ENCODE measurements at places on chromosomes 4 and X.

DNA sequence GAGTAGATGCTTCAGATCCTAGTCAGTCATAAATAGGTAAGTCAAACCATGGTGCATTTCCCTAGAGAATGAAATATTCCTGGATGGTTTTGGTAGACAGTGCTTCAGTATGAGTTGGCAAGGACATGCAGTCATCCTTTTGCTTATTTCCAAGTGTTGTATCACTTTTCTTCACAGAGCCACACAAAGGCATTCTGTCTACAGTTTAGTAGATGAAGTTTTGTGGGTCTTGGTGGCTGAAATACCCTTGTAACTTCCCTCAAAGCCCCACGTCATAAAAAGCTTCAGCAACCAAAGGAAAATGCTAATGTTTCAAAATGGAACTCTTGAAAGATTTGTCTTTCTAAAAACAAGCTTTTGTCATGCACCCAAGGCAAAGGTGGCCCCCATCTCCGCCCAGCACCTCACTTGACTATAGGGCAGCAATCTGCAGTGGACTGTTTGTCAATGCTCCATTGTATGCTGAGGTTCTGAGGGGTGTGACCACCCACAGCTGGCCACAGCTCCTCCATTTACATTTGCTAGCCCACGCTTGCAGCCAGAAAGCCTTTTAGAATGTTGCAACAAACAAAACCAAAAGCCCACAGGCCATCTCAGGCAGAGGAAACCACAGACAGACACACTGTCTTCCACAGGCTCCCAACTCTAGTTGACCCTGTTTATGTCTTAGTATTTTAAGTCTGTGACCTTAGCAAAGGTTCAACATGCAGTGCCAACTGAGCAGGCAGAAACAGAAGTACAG, 87.1 kb upstream of the FAM9C start:
- no peak for DNase-seq

DNA sequence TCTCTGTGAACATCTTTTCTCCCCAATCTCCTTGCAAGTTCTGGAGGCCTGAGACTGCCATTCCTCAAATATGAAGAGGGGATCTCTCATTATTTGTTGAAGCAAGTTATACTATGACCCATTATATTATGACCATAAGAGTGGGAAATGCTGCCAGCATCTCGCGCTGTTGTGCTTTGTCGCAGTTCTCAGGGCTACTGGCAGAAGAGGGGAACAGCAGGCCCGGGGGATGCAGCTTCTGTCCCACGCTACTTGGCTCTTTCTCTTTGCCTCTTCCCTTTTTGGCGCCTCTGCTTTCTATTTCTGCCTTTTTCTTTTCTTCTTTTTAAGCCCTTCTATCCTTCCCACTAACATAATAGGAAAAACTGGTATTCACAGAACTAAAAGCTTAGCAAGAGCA, 64.2 kb downstream of the GEMIN8 start:
- no peak for DNase-seq

GRCh38 chr4:141020801-141021261, 112.4 kb downstream of the RNF150 start:
- peak; percentile 74 for DNase-seq

- no peak for DNase-seq
Observed at GRCh38 chr4:26319949-26320537, 771 bp upstream of the RBPJ start.

GRCh38 chr4:76087007-76087769, 12.7 kb downstream of the ART3 start:
- peak; percentile 72 for DNase-seq

- DNase-seq, result peak; percentile 69
Observed at GRCh38 chrX:154712781-154713740, 37.8 kb downstream of the GAB3 start.

- DNase-seq, result no peak
Observed at GRCh38 chrX:116881961-116882360, 419.2 kb upstream of the CT83 start.

DNA sequence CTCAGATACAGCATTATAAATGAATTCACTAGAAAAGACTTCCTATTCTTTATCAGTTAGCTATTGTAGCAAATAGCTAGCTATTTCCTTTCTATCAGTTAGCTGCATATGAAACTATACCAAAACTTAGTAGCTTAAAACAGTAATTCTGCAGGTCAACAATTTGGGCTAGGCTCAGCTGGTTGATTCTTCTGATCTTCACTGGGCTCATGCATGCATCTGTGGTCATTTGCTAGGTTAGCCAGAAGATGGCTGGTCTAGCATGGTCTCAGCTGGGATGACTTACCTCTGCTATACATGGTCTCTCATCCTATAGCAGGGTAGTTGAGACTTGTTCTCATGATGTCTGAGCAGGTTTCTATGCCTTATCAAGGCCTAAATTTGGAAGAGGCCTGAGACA, 147.4 kb downstream of the CENPC start:
- no peak for DNase-seq

GRCh38 chrX:10217198-10217597, 60.4 kb downstream of the CLCN4 start:
- DNase-seq, result no peak

GRCh38 chr4:60930866-60931265, 269.3 kb upstream of the ADGRL3 start:
- DNase-seq, result no peak

DNA sequence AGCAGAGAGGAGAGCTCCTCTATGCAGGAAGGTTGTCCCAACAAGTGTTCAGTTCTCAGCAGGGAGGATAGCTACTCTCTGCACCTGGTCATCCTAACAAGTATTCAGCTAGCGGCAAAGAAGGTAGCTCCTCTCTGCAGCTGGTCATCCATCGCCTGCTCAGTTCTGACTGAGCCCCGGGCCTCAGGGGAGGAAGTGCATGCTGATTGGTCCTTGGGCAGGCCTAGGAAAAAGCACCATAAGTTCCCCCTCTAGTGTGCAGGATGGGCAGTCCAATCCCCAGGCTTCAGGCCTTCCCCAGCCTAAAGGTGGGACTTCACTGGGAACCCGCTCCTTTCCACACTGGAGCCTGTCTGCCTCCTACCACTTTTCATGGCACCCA, 4.4 kb upstream of the FBXW7 start:
- no peak for DNase-seq

DNA sequence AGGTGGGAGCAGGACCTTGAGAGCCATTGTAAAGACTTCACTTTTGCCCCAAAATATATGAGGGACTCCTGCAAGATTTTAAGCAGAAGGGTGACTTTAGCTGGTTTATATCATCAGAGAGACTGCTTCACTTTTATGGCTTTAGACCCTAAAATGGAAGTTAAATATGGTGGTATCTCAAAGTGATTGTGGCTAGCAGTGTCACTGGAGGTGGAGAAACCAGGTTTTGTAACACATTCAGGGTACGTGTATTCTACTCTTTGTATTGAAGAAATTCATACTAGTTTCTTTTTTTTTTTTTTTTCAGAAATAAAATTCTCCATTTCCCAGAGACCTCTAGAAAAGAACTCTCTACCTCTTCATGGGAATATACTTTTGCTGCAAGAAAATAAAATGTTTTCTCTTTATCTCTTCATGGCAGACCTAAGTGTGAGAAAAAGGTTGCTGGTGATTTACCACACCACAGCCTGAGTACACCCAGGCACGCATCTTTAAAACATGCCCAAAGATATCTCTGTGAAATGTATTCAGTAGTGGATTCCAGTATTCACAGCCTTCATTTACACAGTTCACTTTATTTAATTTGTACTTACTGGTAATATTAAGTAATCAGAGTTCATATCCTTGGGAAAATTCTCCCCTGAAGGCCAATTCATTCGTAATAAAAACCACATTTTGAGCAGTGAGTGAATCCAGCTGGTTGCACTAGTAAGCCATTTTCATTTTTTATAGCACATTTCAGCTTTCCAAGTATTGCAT, 74.3 kb upstream of the GUCY1A1 start:
- DNase-seq, result peak; percentile 77

GRCh38 chr4:176920694-176921093, 128.0 kb upstream of the VEGFC start:
- DNase-seq, result peak; percentile 76

- peak; percentile 28 for DNase-seq
Observed at GRCh38 chrX:11334165-11334564, 41.0 kb downstream of the AMELX start.

GRCh38 chrX:115047181-115047580, 29.8 kb upstream of the IL13RA2 start:
- no peak for DNase-seq

DNA sequence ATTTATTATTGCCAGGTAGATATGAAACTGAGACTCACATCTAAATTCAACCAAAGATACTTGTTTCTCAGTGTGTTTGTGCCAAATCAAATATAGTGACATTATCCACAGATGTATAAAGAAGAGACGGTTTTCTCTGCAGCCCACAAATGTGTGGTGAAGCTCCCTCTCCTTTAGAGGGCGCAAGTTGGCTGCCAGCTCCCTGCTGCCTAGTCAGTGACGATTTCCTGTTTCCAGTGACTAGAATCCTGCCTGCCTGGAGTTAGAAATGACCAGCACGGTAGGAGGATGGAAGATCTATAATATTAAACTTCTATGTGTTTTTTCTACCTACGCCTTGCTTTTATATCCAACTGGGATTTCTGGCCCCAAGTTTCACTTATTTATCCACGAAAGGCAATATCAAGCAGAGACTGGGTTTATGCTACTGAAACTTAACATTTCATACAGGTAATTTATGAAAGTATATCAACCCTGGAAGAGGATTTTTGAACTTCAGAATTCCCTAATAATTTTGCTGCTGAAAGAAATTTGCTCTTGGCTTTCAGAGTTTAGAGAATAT, 1793.7 kb upstream of the TENM3 start:
- no peak for DNase-seq

DNA sequence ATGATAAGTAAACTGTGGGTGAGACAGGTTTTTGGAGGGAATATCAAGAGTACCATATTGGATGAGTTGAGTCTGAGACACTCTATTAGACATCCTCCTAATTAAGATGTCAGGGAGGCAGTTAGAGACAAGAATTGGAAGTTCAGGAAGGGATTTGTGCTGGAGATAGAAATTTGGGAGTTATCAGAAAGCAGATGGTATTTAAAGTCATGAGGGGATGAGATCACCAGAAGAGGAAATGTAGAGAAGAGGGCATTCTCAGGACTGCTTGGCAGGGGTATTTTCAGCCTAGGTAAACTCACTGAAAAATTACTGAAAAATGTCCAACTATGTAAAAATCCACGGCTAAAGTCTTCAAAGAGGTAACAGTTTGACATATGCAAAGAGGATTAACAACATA, 161.6 kb upstream of the PGRMC2 start:
- DNase-seq, result peak; percentile 16

GRCh38 chrX:68396953-68397352, 36.3 kb downstream of the OPHN1 start:
- no peak for DNase-seq

DNA sequence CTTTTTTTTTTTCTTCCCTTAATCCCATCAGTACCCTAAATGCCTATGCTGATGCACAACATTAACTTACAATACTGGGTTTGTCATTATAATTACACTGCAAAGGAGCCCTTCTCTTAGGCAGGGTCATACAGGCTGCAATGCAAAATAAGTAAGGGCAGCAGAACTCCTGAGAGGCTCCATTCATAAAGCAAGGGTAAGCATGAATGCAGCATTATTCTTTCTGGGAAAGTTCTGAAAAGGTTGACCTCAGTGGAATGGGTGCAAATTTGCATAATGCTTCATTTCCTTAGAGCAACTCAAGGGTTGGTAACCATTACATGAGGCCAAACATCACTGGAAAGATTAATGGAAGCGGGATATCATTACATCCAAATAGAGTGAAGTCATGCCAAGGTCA, 789.2 kb downstream of the KLHL13 start:
- DNase-seq, result no peak

DNA sequence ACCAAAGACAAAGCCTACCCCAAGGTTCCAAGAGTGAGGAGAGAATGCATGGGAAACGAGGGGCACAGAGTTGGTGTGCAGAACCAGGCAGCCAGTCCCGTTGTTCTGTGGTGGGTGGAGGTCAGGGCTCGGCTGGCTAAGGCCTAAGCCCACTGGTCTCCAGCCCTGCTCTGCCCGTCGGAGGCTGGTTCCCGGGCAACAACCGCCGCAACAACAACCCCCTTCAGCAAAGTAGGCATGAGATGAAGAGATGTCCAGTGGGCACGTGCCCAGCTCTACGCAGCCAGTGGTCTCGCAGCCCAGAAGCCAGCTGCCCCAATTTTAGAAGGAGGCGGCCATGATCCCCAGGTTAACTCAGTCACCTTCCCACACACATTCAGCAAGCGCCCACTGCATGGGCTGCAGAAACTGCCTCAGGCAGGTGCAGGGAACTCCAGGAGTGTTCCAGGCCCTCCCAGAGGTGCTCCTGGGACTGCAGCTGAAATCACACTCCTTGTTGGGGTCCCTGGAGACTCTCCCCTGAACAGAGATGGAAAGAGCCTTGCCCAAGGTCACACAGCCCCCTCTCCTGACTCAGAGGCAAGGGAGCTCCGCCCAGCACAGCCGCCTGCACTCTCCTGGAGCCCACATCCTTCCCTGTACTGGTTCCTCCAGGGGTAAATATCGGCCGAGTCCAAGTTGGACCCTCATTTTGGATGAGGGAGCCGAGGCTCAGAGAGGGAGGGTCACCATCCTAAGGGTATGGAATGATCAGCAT, 25.4 kb upstream of the HTRA3 start:
- DNase-seq, result no peak

GRCh38 chr4:20615486-20616260, 84.6 kb upstream of the PACRGL start:
- DNase-seq, result no peak

DNA sequence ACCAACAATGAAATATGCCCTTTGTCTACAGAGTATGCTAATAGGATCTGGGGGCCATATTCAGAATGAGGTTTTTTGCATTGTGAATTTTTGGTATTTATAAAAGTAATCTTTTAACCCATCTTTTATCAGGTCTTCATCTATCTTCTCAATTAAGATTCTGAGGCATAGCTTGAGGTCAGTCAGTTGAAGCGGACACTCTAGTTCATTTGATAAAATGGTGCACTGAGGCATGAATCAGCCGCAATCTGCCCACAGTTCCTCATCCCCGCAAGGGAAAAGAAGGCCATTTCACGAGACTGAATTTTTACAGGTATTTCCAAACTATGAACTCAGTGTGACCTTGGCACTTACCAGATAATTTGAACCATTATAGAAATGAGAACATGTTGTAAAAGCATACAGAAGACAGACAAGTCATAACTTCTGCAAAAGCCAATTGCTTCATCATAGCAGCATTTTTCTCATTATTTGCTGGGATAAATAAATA, 19.3 kb upstream of the VCX2 start:
- DNase-seq, result no peak

Measured in foreskin fibroblast (primary cell).